Activated T-cell treated with anti-CD3 and anti-CD28 coated beads for 1 hour (primary cell): ENCODE measurements at places on chromosomes 3 and 15.

DNA sequence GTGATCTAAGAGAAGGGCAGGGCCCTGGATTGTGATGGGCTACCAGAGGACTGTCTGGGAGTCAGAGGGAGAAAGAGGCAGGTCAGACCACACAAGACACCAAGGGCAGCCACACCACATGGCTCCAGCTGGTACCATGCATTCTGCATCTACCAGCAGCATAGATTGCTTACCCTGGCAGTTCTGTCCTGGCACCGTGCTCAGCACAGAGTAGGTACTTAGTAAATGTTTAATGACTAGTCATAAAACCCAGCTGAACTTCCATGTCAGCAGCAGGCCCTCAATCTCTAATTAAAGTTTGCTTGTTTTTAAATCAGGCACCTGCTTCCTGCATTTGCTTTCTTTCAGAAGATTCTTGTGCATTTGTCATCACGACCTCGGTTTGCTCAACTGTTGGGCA, 77.3 kb upstream of the ATP2B2 start:
- DNase-seq, result no peak

GRCh38 chr15:39777496-39777895, 5.1 kb downstream of the FSIP1 start:
- DNase-seq, result no peak

- no peak for DNase-seq
These were observed 51.1 kb downstream of the STRIT1 start for GRCh38 chr3:155242342-155242741.

GRCh38 chr3:33173103-33173502, 45.5 kb downstream of the SUSD5 start:
- no peak for DNase-seq

DNA sequence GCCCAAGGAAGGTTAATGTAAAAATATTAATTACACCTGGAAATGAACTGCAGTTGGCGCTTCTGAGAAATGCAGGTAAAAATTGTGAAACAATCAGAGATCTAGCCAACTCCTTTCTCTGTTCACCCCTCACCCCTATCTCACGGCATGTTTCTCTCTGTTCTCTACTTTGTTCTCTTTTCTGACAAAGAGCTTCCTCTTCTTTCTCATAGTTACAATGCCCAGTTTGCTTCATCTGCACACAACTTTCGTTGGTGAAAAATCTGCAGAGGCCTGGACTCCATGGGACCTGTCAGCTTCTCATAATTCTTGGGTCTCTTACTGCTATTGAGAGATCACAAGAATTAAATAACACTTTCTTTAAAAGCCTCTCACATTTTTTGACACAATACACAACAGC, 212.9 kb upstream of the LRRN1 start:
- no peak for DNase-seq

DNA sequence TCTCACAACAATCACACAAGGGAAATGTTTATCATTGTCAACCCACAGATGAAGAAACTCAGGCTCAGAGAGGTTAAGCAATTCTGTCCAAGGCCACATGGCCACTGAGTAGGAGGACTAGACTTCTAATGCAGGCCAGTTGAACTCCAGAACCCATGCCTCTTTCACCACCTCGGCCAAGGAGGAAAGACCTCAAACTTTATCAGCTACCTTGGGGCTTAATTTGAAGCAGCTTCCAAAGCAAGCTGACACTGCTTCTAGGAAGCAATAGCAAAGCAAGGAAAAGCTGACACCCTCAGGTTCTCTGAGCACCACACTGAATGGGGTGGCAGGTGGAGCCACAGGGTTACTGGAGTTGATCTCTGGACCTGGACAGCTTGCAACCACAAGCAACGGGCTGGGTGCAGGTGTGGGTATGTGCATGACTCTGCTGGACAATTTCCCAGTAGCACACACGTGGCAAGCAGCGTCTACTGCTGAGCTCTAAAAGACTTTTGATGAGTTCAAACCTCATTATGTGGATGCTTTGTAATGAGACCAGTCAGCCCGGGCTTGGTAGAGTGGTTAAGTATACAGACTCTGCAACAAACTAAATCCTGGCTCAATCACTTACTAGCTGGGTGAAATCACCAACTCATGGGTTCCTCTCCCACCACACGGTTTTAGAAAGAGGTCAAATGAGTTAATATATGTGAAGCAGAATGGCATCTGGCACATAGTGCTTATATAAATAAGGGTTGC, 23.1 kb downstream of the CCNL1 start:
- no peak for DNase-seq

GRCh38 chr3:79354179-79354688, 413.6 kb downstream of the ROBO1 start:
- DNase-seq, result no peak

DNA sequence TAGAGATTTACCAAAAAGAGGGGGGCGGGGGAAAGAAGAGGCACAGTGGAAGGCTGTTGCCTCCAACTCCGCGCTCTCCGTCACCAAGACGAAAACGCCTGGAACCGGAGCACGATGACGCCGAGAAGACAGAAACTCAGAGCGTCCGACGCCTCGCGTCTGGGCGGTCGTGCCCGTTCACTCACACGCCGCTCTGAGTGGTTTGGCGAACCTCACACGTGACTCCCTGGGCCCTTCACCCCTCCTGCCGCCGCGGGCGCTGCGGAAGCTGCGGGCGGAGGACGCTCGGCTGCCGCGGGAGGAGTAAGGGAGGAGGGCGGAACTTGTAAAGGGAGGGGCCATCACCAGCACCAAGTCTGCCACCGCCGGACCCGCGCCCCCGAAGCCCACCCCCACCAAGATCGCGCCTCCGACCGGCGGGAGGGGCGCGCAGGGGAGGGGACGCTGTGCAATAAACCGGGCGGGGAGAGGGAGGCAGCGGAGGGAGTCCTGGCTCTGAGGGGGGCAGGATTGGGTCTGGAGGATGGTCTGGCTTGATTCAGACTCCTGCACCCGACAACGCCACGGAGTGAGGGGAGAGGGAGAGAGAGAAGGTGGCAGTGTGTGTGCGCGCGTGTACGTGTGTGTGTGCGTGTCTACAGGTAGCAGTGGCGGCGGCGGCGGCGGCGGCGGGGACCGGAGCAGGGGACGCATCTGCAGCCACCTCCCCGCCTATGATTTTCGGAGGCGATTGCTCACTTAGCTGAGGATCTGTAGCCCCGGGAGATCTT, 1.9 kb upstream of the NLGN1 start:
- DNase-seq, result no peak

- DNase-seq, result no peak
These were observed 17.2 kb downstream of the PLXNA1 start for GRCh38 chr3:127000119-127000518.

- no peak for DNase-seq
These were observed 187.5 kb upstream of the SYNPR start for GRCh38 chr3:63090656-63091055.

- DNase-seq, result no peak
These were observed 26.1 kb downstream of the LOXL1 start for GRCh38 chr15:73952171-73952912.

GRCh38 chr15:33636234-33636633, 325.5 kb downstream of the RYR3 start:
- no peak for DNase-seq

GRCh38 chr3:51353131-51353530, 32.0 kb upstream of the MANF start:
- no peak for DNase-seq

DNA sequence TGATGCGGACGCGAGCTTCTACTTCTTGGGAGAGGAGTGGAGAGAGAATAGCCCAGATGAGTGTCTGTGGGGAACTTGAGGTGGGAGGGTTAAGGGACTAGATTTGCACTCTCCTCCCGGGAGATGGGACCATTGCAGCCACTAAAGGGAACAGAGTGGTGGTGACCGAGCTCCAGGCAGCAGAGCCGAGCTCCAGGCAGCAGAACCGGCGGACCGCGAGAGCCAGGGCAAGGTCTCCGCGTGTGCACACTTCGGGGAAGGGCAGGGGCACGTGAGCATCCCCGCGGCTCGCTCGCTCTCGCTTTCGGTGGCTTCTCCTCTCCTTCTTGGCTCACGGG, 1.1 kb downstream of the IGDCC3 start:
- DNase-seq, result no peak

- no peak for DNase-seq
These were observed 53.3 kb downstream of the GJD2 start for GRCh38 chr15:34701536-34701935.

GRCh38 chr3:195263925-195264600, 6.9 kb downstream of the XXYLT1 start:
- no peak for DNase-seq

DNA sequence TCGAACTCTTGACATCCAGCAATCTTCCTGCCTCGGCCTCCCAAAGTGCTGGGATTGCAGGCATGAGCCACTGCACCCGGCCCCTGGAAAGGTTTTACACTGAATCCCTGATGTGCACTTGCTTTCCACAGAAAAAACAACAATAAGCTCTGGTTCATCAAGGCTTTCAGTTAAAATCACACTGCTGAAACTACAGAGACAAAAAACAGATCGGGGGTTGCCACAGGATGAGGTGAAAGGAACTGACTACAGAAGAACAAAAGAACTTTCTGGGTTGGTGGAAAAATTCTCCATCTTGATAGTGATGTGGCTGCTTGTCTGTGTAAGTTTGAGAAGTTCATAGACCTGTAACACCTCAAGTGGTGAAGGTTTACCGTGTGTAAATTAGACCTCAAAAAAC, 2.9 kb downstream of the RAB43 start:
- DNase-seq, result no peak

DNA sequence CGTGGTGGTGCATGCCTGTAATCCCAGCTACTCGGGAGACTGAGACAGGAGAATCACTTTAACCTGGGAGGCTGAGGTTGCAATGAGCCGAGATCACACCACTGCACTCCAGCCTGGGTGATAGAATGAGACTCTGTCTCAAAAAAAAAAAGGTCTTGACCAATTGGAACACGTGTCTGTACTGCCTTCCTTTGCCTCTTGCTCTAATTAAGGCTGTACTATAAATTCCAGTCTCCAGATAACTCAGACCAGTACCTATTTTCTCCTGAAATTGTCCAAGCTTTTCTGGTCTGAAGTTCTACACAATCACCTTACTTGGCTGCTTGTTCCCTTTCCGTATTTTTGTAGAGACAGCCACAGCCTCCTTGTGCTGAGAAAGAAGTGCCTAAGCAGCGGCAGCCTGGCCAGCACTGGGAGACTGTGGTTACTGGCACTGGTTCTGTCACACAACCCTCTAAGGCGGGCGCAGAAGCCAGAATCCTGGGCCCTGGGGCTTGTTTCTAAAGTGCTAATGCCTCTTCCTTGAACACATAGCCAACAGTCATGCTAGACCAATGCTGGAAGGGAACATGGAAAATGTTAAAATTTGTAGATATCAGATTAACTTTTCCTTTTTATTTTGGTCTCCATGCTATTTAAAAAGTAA, 6.2 kb upstream of the CEP70 start:
- DNase-seq, result no peak

GRCh38 chr3:172334671-172335207, 113.5 kb downstream of the GHSR start:
- DNase-seq, result no peak

DNA sequence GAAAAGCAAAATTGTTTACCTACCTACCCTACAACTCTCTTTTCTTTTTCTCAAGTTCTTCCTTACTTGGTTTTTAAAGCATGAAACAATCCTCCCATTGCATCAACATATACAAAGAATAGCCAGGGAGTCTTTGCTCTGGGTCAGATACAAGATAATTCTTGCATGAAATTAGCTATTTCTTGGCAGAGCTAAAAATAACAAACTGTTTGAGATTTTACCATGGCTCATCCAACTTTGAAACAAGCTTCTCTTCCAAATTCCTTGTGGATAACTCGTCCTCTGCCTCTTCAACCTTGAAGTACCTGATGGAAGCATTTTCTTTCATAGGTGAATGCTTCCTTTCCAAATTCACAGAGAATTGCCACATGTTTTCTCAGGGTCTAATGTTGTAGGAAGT, 9.2 kb upstream of the CBLB start:
- no peak for DNase-seq

- peak; percentile 16 for DNase-seq
These were observed 524 bp downstream of the IGF1R start for GRCh38 chr15:98648654-98649471.

DNA sequence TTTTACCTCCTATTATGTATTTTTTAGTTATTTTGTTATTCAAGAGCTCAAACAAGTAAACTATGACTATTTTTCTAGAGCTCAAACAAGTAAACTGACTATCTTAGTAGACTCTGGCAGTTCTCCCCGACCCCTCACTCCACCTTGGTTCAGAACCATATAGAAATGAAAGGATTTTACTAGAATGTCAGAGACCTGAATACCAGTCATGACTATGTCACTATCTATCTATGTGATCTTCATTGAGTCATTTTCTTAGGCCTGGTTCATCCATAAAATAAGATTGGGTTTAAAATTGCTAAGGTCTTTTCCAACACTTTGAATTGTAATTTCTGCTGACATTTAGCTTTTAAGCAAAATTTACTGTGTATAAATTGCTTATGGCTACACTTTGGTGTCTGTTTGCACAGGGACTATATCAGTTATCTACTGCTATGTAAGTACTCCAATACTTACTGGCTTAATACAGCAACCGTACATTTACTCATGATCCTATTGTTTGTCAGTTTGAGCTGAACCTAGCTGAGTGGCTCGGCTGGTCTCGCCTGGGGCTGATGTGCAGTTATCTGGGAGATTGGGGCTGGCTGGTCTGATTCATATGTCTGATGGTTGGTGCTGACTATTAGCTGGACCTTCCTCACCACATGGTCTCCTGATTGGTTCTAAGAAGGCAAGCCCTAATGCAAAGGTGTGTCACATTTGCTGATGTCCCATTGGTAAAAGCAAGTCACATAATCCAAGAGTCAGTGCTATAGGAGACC, 37.0 kb downstream of the RASA2 start:
- DNase-seq, result no peak

DNA sequence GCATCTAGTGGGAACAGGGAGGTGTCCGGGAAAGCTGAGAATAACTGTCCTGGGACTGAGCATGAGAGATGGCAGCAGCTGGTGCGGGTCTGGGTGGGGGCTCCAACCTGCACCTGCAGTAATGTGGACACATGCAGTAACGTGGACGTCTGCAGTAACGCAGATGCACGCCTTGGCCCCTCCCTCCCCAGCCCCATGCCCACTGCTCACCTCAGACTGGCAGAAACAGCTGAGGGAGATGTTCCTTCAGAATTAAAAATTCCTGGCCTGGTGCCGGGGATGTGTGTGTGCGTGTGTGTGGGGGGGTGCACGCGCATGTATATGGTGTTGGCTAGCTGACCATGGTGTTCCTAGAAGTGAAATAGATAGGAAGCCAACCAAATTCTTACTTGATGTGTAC, 86.7 kb upstream of the OXTR start:
- DNase-seq, result no peak

DNA sequence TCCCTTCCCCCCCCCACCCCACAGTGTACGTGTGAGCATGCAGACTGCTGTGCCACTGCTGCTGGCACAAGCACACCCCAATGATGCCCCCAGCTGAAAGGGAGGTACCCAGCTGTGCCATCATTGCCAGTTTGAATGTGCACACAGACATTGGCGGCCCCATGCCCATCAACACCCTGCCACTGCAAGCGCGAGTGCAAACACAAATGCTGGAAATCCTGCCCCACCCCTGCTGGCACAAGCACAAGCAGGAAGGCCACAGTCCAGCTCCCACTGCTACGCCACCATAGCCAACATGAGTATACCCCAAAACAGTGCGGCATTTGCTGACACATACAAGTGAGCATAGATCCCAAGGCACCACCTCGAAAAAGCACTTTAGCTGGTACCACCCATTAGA, 222.9 kb downstream of the SCAPER start:
- no peak for DNase-seq
